Ureter (tissue), 1 donor: ENCODE measurements at places on chromosomes 3 and 15. TPM values are rescaled to one million over a fixed set of nuclear protein-coding genes. Genes with fewer than 3 reads are reported as not detected.

The ARGFX gene
- not detected for total RNA-seq

The MFGE8 gene
- total RNA-seq: 165 TPM

The EPB42 gene
- total RNA-seq: not detected

The LARP6 gene
- 19.1 TPM for total RNA-seq

The HTR3E gene
- not detected for total RNA-seq

The ITIH1 gene
- total RNA-seq: not detected

The LMAN1L gene
- total RNA-seq: not detected

The FHIT gene
- 26.0 TPM for total RNA-seq

The C3orf85 gene
- total RNA-seq: not detected

The THSD4 gene
- total RNA-seq: 57.9 TPM
